ENCODE measurements at places on chromosomes 16 and 17. TPM values are rescaled to one million over a fixed set of nuclear protein-coding genes. Genes with fewer than 3 reads are reported as not detected.

The KRT40 gene
- not detected for total RNA-seq

The CYGB gene
- total RNA-seq: not detected

- no peaks in the 10 kb centered on the region for H3K36me3 ChIP-seq
- no peak overlapping the region for H3K4me3 ChIP-seq
- no peaks in the 10 kb centered on the region for H3K4me1 ChIP-seq
- peaks cover 46% of the 10 kb centered on the region for H3K27me3 ChIP-seq
- no peak overlapping the region for H3K27ac ChIP-seq
Measured at GRCh38 chr16:5506021-5506420, 408.4 kb upstream of the EEF2KMT start.

DNA sequence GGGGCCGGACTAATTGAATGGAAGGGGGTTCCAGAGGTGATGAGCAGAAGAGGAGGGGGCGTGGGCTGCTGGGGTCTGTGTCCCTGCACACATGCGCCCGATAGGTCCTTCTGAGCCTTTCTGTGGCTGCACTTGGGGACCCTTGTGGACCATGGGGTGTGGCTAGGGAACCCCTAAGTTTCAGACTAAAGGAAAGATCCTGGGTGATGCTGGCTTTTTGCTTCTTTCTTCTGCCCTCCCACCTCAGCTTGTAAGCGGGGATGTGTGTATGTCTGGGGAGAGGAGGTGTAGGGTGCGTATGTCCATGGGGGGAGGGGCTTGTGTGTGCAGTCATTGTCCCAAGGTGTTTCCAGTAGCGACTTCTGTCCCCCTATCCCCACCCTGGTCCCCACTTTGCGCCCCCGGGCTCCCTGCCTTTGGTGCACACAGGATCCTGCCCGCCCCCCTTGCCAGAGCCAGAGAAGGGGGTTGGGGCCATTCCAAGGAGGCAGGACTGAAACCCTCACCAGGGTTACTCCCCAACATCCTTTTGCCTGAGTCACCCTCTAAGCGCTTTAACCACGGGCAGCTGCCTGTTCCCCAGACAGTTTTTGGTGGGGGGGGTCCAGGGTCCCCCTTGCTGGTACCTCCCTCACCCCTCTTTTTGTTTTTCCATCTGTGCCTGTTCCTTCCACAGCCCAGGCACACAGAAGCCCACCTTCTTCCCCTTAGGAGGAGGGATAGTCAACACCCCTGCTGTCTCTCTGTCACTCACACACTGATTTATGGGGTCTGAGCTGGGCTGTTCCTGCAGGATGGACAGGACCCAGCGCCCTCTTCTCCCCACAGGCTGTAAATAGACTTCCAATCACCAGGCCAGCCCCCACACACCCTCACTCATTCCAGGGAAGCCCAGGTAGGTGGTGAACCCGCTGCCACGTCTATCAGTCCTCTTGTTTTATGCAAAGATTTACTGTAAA, 83.2 kb downstream of the ARHGAP23 start:
- no peaks in the 10 kb centered on the region for H3K27me3 ChIP-seq
- peaks cover 29% of the 10 kb centered on the region for H3K36me3 ChIP-seq
- H3K27ac ChIP-seq: peak overlapping the region; percentile 43
- H3K4me1 ChIP-seq: no peaks in the 10 kb centered on the region
- no peak overlapping the region for H3K4me3 ChIP-seq
- DNase-seq: no peak

GRCh38 chr16:68347605-68348004, 36.8 kb downstream of the PRMT7 start:
- no peaks in the 10 kb centered on the region for H3K4me1 ChIP-seq
- H3K4me3 ChIP-seq: no peak overlapping the region
- H3K27ac ChIP-seq: no peak overlapping the region
- no peak for DNase-seq
- H3K36me3 ChIP-seq: peaks cover 30% of the 10 kb centered on the region

DNA sequence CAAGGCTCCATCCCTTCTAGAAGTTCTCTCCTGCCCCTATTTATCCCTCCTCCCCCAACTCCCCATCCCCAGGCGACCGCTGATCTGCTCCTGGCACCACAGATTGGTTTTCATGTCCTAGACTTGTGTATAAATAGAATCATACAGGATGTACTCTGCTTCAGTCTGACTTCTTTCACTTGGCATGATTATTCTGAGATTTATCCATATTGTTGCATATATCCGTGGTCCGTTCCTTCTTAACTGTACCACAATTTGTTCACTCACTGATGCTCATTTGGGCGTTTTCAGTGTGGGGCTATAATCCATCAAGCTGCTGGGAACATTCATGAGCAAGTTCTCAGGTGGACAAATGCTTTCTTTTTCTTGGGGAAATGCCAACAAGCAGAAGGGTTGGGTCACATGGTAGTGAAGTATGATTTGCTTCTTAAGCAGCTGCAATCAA, 23.9 kb downstream of the PITPNM3 start:
- no peaks in the 10 kb centered on the region for H3K4me1 ChIP-seq
- H3K36me3 ChIP-seq: peaks cover 6% of the 10 kb centered on the region
- no peak for DNase-seq
- H3K4me3 ChIP-seq: no peak overlapping the region
- H3K27me3 ChIP-seq: no peaks in the 10 kb centered on the region
- H3K27ac ChIP-seq: no peak overlapping the region

GRCh38 chr16:81702506-81702905, 76.6 kb upstream of the PLCG2 start:
- H3K4me1 ChIP-seq: peaks cover 8% of the 10 kb centered on the region
- H3K36me3 ChIP-seq: peaks cover 52% of the 10 kb centered on the region
- H3K27ac ChIP-seq: no peak overlapping the region
- no peaks in the 10 kb centered on the region for H3K27me3 ChIP-seq
- no peak overlapping the region for H3K4me3 ChIP-seq
- DNase-seq: no peak
